HEK293T (cell line): ENCODE measurements at places on chromosomes 12 and 14.

DNA sequence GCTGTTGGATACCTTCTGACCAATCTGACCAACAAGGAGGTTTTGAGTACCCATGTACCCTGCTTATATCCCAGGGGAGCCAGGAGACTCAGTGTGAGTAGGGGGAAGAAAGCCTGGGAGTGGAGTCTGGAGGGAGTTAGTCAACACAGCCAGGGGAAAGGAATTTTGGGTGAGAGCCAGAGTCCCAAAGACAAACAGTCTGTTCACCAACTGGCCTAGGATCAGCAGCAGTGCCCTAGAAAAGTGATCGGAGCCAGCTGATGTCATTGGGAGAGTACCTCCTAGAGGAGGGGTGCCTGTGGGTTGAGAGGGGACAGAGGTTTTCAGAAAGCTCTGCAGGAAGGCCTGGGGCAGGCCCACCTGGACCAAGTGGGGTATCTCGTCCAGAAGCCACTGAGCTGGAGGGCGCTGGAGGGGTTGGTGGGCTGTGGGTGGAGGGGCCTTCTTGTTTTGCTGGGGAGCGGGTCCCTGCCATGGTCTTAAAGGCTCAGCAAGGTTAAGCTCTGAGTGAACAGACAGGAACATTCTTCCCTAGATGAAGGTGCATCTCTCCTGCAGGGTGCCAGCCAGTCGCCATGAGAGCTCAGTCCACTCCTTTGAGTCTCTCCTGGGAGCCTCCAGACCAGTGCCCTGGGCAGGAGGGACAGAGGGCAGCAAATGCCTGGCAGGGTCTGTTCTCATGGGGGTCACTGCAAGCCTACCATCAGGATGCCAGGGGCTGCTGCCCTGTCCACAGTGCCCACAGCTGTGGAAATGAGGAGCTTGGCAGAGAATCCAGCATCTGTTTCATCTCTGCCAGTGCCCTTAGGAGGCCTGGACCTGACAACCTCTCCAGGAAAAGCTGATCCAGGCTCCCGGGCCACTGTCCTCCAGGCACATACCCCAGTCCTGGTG lies 63.6 kb downstream of the CHGA start:
- no peak for DNase-seq

GRCh38 chr12:91918431-91918830 lies 227.2 kb downstream of the BTG1 start:
- no peak for DNase-seq

- DNase-seq = no peak
Measured at GRCh38 chr12:130127532-130127911, 34.7 kb upstream of the FZD10 start.

- DNase-seq = no peak
Measured at GRCh38 chr14:84468153-84468552, 1061.8 kb upstream of the FLRT2 start.

DNA sequence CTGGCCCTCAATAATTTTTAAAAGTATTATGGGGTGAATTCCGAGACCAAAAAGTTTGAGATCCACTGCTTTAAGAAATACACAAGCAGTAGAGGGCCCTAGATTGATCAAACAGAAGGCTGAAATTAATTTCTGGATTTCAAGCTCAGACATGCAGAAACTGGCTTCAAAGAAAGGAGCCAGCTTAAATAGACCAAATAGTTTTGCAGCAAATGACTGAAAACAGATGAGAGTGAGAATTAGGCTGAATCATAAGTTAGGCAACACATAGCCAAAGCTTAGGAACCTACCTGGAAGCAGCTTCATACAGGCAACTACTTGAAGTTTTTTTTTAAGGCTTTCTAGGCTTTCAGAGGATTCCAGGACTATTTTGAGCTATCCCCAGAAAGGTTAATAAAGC lies 12.4 kb downstream of the ATF7 start:
- no peak for DNase-seq

DNA sequence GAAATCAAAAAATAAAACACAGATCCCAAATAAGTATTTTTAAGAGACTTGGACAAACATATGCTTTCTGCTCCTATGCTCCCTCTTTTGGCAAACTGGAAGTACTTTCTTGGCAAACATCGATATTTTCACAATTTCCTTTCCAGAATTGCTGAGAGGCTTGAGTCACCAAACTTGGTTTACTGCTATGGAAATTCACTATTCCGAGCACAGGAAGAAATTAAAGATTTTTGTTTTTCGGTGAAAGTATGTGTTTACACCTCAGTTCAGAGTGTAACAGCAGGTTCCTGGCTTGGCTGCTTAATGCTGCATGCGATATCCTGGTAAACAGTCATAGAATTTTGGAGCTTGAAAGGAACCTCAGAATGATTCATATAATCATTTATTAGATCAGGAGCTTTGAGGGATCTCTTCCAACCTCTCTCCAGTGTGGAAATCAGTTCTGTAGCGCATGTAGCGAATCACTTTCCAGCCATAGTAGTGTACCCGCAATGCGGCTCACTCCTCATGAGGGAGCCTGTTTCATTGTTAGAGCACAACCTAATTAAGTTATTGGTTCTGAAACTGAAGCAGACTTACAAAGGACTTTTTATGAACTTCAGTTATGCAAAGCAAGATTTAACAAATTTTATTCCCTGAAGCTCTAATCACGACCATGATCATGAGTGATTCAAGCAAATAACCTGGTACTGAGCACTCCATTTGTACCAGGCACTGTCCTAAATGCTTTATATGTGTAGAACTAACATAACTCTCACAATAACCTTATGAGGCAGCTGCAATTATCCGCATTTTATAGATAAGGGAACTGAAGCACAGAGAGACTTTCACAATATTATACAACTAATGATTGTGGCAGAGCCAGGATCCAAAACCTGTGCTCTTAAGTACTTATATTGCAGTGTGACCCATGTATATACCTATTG lies 56.4 kb upstream of the ATP2A2 start:
- no peak for DNase-seq

DNA sequence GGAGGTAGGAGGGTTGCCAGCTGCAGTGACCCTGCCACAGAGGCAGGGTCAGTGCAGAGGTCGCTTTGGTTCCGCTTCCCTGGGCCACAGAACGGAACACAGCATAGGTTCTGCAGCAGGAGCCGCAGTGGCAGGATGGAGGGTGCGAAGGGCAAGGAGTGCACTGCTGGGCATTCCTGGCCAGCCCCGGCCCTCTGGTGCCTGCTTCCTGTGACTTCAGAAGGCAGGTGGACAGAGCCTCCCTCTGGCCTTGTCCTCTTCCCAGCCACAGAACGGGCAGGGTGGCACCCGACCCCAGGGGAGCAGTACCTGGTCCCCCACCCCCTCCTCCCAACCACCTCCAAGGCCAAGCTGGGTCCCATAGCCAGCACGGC lies 37.7 kb downstream of the SLC8B1 start:
- DNase-seq = no peak

- DNase-seq = no peak
Measured at GRCh38 chr14:21106176-21106497, 5.3 kb downstream of the TMEM253 start.

- peak; percentile 14 for DNase-seq
Measured at GRCh38 chr12:45051572-45052125, 750 bp upstream of the DBX2 start.

DNA sequence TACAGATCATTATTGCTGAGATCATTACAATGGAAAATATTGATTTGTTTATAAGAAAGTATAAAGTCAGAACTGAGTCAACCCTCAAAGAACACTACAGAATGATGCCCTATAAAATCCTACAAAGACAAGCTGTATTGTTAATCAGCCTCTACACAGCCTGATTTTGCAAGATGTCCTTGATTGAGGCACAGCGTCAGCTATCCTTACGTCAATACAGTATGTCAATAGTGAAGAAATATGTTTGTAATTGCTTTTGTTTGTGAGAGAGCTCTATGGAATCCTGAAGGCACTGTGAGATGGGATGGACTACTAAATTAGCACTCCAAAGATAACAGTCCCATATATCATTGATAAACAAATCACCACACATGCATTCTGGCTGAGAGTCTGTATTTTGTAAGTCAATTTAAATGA lies 70.7 kb downstream of the RASSF9 start:
- no peak for DNase-seq

DNA sequence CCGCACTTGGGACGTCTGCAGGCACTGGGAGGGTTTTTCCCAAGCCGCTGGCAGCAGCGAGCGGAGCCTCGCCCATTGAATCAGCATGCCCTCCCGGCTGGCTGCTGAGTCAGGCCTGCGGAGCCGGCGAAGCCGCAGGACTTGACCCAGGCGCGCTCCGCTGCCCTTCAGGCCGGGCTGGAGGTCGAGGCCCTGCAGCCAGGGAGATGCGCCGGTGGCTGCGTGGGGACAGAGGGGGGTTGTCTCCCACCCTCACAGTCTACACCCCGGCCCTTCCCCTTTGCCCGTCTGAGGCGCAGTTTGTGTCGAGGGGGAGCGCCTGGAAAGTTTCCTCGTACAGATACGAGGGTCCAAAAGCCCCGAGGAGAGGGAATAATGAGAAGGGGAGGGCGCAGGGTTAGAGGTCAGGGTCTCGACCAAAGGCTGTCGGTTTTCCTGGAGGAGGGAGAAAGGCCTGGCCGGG lies 759 bp upstream of the KLC1 start:
- peak; percentile 46 for DNase-seq

DNA sequence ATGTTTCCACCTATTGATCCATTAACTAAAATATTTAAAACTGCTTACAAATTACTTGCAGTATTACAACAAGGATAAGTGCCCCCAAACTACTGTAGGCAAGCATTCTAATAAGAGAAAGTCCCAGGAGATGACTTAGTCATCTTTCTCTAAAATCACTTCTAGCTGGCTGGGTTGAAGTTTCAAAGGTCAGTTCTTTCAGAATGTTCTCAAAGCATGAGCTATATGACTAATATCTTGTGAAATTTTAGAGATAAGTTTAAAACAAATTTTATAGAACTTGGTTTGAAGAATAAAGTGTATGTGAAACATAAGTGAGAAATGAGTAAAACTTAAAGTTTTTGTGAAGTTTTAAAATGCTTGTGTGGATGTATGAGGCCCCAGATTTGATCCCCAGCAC lies 24.3 kb upstream of the OR6J1 start:
- DNase-seq = no peak

GRCh38 chr14:45757655-45758054 lies 504.7 kb upstream of the MIS18BP1 start:
- no peak for DNase-seq

DNA sequence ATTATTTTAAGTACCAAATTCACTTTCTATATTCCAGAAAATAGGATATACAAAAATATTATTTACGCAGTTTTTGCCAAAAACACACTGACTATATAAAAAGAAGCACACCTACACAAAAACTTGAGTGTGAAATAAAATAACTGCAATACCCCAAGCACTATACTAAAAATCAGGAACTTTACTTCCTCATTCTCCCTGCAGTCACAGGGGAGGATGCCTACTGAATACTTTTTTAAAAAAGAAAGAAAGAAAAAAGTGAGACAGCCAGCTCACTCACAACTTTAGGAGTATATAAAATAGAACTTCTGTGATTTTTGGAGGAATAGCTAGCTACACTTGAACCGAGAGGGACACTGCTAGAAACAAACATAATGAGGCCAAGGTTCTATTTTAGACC lies 12.2 kb downstream of the RPS6KA5 start:
- DNase-seq = no peak

GRCh38 chr12:107845980-107846659 lies 71.6 kb downstream of the ASCL4 start:
- no peak for DNase-seq

DNA sequence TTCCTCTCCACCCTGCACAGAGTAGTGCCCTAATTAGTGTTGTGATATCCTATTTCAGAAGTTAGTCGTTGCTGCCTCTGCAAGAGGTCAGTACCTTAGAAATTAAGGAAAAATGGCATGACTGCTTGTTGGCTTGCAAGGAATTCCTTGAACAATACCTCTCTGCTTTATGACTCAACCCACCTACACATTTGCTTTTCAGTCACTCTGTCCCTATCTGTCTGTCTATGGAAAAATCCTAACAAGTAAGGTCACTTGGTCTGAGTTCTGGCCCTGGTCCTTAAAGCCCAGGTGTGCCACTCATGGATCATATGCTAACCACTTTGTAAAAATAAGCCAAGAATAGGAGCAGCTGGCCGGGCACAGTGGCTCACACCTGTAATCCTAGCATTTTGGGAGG lies 116.4 kb upstream of the ATF1 start:
- no peak for DNase-seq
